Frontal cortex (tissue), 4 donors: ENCODE measurements at places on chromosomes 12 and 14. TPM values are rescaled to one million over a fixed set of nuclear protein-coding genes. Genes with fewer than 3 reads are reported as not detected.

TSHR gene
- 0.41 TPM for total RNA-seq

- DNase-seq, result no peak
Observed at GRCh38 chr12:3667485-3667884, 85.4 kb downstream of the CRACR2A start.

AP1G2 gene
- total RNA-seq, result 12.6 TPM

LRRIQ1 gene
- total RNA-seq, result 6.5 TPM

- DNase-seq, result no peak
Observed at GRCh38 chr12:41653386-41654326, 465.5 kb downstream of the PDZRN4 start.

SSTR1 gene
- 8.2 TPM for total RNA-seq

DNA sequence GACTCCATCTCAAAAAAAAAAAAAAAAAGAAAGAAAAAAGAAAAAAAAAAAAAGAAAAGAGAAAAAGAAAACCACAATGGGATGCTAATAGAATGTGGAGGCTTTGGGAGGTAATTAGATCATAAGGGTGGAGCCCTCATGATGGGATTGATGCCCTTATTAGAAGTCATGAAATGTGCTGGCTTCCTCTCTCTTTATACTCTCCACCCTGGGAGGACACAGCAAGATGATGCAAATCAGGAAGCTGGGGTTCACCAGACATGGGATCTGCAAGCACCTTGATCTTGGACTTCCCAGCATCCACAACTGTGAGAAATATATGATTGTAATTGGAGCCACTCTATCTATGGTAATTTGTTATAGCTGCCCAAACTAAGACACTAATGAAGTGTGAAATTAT is 13.4 kb upstream of the DRAM1 start:
- DNase-seq, result no peak

DNA sequence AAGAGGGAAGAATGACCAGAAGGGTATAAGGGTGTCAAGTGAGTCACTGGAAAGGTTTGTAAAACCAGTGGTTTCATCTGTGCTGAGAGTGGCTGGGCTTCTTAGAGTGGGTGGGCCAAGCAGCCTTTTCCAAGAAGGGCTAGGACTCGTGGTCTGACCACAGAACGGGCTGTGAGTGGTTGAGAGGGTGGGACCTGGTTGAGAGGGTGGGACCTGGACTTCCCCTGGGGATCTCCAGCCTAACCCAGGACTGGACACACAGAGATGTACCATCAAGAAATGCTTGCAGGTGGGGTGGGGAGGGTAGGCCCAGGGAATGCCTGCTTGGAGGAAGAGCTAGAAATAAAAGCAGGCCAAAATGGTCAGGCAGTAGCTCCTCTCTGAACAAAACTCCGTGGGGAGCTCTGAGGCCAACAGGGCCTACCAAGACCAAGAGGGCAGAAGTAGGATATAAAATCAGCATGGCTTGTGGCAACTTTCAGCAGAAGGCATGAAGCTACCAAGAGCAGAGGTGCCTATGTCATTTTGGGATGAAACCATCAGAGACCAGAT is 140.5 kb downstream of the FOXN3 start:
- DNase-seq, result no peak

- DNase-seq, result no peak
Observed at GRCh38 chr12:52832985-52833905, 866 bp downstream of the KRT79 start.
